Activated CD4-positive, alpha-beta memory T cell treated with anti-CD3 and anti-CD28 coated beads for 36 hours (primary cell): ENCODE measurements at places on chromosomes 2 and 18.

DNA sequence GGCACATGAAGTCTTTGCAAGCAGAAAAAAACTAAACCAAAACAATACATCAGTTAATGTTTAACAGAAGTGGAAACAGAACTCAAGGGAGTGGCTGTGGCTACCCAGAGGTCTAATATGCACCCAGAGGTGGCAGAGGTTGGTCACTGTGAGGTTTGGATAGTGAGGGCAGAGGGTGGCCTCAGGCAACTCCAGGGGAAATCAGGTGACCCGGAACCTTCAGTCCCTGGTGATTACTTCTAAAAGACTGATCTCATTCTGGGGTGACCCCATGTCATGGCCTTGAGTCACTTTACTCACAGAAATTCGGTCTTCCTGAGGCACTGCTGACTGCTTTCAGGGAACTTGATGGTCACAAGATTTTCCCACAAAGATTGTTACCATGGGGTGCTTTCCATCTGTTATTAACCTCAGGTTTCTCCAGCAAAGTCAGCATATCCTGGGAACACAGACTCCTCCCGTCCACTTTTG lies 99.4 kb downstream of the TMEM17 start:
- H3K4me3 ChIP-seq: no peak overlapping the region
- H3K27ac ChIP-seq: no peak overlapping the region
- no peaks in the 10 kb centered on the region for H3K36me3 ChIP-seq
- no peaks in the 10 kb centered on the region for H3K27me3 ChIP-seq
- DNase-seq: no peak
- H3K4me1 ChIP-seq: no peaks in the 10 kb centered on the region

GRCh38 chr2:19733951-19734425 lies 167.8 kb downstream of the TTC32 start:
- no peaks in the 10 kb centered on the region for H3K36me3 ChIP-seq
- H3K27ac ChIP-seq: no peak overlapping the region
- peaks cover 14% of the 10 kb centered on the region for H3K27me3 ChIP-seq
- DNase-seq: no peak
- H3K4me3 ChIP-seq: no peak overlapping the region
- H3K4me1 ChIP-seq: no peaks in the 10 kb centered on the region

GRCh38 chr18:53135654-53136053 lies 795.7 kb downstream of the DCC start:
- no peak overlapping the region for H3K27ac ChIP-seq
- no peak overlapping the region for H3K4me3 ChIP-seq
- no peaks in the 10 kb centered on the region for H3K36me3 ChIP-seq
- H3K4me1 ChIP-seq: no peaks in the 10 kb centered on the region
- no peak for DNase-seq

DNA sequence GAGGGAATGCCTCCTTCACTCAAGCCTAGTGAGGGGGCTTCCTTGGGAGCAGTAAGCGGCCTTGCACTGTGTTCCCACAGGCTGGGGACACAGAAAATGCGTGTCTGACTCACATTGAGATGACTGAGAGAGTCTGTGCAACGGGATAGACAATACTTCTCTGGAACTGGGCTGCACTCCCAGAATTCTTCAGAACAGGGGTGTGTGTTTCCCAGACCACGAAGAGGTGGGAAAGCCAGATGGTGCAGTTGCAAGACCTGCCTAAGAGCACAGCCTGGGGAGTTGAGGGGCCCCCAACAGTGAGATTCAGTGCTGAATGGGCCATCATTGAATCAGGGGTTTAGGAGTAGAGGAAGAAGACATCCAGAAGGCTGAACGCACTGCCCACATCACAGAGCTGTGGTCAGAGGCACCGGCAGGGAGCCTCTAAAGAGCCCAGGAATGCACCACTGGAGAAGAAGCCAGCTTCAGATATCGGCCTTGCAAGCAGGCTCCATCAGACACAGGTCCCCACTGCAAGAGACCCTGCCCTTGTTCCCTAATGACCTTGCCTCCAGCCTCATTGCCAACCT lies 36.6 kb upstream of the MRPL19 start:
- H3K4me1 ChIP-seq: no peaks in the 10 kb centered on the region
- H3K27me3 ChIP-seq: peaks cover 47% of the 10 kb centered on the region
- H3K4me3 ChIP-seq: no peak overlapping the region
- H3K36me3 ChIP-seq: no peaks in the 10 kb centered on the region
- DNase-seq: no peak

- no peaks in the 10 kb centered on the region for H3K36me3 ChIP-seq
- no peak for DNase-seq
- H3K4me1 ChIP-seq: peaks cover 8% of the 10 kb centered on the region
- no peak overlapping the region for H3K27ac ChIP-seq
- H3K4me3 ChIP-seq: no peak overlapping the region
These were observed 56.8 kb downstream of the ADD2 start for GRCh38 chr2:70711191-70711590.

GRCh38 chr2:168790226-168790902 lies 12.1 kb upstream of the NOSTRIN start:
- H3K4me3 ChIP-seq: no peak overlapping the region
- no peak overlapping the region for H3K27ac ChIP-seq
- DNase-seq: no peak

GRCh38 chr2:22904126-22904684 lies 480.8 kb upstream of the KLHL29 start:
- H3K27ac ChIP-seq: no peak overlapping the region
- H3K4me3 ChIP-seq: no peak overlapping the region
- H3K27me3 ChIP-seq: peaks cover 2% of the 10 kb centered on the region

GRCh38 chr2:207265869-207266268 lies 100.1 kb upstream of the KLF7 start:
- H3K27ac ChIP-seq: no peak overlapping the region
- no peak for DNase-seq
- H3K36me3 ChIP-seq: no peaks in the 10 kb centered on the region
- peaks cover 2% of the 10 kb centered on the region for H3K4me1 ChIP-seq
- no peak overlapping the region for H3K4me3 ChIP-seq

- no peak overlapping the region for H3K27ac ChIP-seq
- DNase-seq: no peak
- H3K36me3 ChIP-seq: peaks cover 5% of the 10 kb centered on the region
- H3K4me1 ChIP-seq: peaks cover 20% of the 10 kb centered on the region
These were observed 31.7 kb upstream of the DNMT3A start for GRCh38 chr2:25373269-25373981.

DNA sequence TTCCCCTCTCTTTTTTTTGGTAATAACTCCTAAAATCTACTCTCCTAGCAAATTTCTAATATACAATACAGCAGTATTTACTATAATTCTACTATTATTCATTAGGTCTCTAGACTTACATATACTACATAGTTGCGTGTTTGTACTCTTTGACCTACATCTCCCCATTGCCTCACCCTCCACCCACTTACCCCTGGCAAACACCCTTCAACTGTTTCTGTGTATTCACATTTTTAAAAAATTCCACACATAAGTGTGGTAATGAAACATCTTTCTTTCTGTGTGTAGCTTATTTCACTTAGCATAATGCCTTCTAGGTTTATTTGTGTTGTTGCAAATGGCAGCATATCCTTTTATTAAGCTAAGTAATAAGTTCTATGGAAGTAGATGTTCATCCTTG lies 336.0 kb downstream of the CCDC85A start:
- no peak overlapping the region for H3K4me3 ChIP-seq
- H3K27me3 ChIP-seq: no peaks in the 10 kb centered on the region
- no peak overlapping the region for H3K27ac ChIP-seq
- DNase-seq: no peak

GRCh38 chr2:231533777-231534125 lies 3.5 kb upstream of the NMUR1 start:
- H3K4me1 ChIP-seq: peaks cover 7% of the 10 kb centered on the region
- H3K4me3 ChIP-seq: no peak overlapping the region
- DNase-seq: no peak
- peaks cover 12% of the 10 kb centered on the region for H3K27me3 ChIP-seq

DNA sequence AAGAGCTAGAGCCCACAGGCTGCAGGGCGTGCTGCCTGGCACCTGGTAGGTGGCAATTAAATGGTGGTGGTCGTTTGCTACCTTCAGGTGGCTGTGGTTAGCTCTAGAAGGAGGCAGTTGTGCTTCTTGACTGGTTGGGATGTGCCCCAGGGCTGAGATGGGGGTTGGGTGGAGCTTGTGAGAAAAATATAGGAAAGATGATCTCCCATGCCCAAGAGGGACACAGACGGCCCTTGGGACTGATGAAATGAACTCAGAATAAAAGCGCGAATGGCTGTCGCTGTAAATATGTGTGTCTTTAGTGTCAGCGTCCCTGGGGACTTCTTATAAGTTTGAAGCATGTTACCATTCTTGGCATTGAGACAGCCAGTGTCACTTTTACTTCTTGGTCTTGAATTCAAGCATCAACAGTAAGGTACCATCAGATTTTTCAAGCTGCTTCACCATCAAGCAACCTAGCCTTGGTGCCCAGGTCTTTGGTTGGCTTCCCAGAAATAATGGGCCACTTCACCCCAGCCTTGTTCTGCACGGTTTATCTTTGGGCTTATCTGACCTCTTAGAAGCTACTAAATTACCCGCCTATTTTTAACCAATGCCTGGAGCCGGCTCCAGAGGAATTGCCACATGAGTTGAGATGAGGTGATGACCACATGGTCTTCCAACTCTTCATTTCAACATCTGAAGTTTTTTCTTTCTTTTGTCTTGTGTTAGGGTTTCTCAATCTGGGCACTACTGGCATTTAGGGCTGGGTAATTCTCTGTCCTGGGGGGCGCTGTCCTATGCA lies 11.9 kb downstream of the LRRFIP1 start:
- H3K4me1 ChIP-seq: peaks cover 5% of the 10 kb centered on the region
- H3K27ac ChIP-seq: no peak overlapping the region

GRCh38 chr2:20144861-20145260 lies 80.1 kb downstream of the SDC1 start:
- H3K27ac ChIP-seq: no peak overlapping the region
- no peaks in the 10 kb centered on the region for H3K4me1 ChIP-seq
- H3K36me3 ChIP-seq: no peaks in the 10 kb centered on the region
- no peak overlapping the region for H3K4me3 ChIP-seq
- H3K27me3 ChIP-seq: peaks cover 8% of the 10 kb centered on the region

DNA sequence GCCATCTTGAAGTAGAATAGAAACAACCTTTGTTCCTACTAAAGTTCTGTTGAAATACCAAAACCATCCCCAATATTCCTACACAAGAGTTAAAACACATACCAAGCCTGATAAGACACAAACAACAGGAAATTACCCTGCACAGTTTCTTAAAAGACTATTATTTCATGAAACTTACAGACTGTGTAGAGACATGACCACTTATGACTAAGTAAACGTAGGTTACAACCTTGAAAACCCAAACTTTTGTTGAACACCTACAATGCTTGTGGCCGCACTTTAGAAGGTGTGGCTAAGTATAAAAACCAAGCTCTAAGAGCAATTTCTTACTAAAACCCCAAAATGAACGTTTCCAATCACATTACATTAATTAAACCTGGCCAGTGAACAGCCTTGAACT lies 2.0 kb downstream of the SMAD2 start:
- peak overlapping the region; percentile 96 for H3K27ac ChIP-seq
- H3K4me3 ChIP-seq: peak overlapping the region; percentile 93
- DNase-seq: peak; percentile 40
- H3K4me1 ChIP-seq: peaks cover 57% of the 10 kb centered on the region
- no peaks in the 10 kb centered on the region for H3K27me3 ChIP-seq
- peaks cover 22% of the 10 kb centered on the region for H3K36me3 ChIP-seq

GRCh38 chr18:34805878-34806351 lies 95.8 kb downstream of the DTNA start:
- no peak overlapping the region for H3K4me3 ChIP-seq
- no peak overlapping the region for H3K27ac ChIP-seq
- no peaks in the 10 kb centered on the region for H3K36me3 ChIP-seq
- H3K27me3 ChIP-seq: peaks cover 11% of the 10 kb centered on the region
- no peaks in the 10 kb centered on the region for H3K4me1 ChIP-seq

GRCh38 chr2:19786408-19787058 lies 115.2 kb downstream of the TTC32 start:
- H3K36me3 ChIP-seq: no peaks in the 10 kb centered on the region
- no peaks in the 10 kb centered on the region for H3K4me1 ChIP-seq
- no peak overlapping the region for H3K4me3 ChIP-seq
- H3K27ac ChIP-seq: no peak overlapping the region
- peak; percentile 12 for DNase-seq

GRCh38 chr2:232838406-232838874 lies 31.6 kb upstream of the SNORC start:
- H3K27me3 ChIP-seq: no peaks in the 10 kb centered on the region
- H3K36me3 ChIP-seq: peaks cover 37% of the 10 kb centered on the region
- H3K27ac ChIP-seq: peak overlapping the region; percentile 78
- H3K4me3 ChIP-seq: no peak overlapping the region

GRCh38 chr2:3420769-3421397 lies 41.4 kb downstream of the TRAPPC12 start:
- no peaks in the 10 kb centered on the region for H3K27me3 ChIP-seq

- H3K27ac ChIP-seq: no peak overlapping the region
- H3K4me3 ChIP-seq: no peak overlapping the region
- no peaks in the 10 kb centered on the region for H3K4me1 ChIP-seq
- H3K36me3 ChIP-seq: peaks cover 3% of the 10 kb centered on the region
These were observed 18.2 kb upstream of the FTCDNL1 start for GRCh38 chr2:199869227-199869541.

- no peak for DNase-seq
- no peak overlapping the region for H3K4me3 ChIP-seq
- H3K27ac ChIP-seq: no peak overlapping the region
- peaks cover 16% of the 10 kb centered on the region for H3K4me1 ChIP-seq
- peaks cover 2% of the 10 kb centered on the region for H3K36me3 ChIP-seq
- H3K27me3 ChIP-seq: no peaks in the 10 kb centered on the region
These were observed 34.7 kb downstream of the RFX8 start for GRCh38 chr2:101440127-101440738.

DNA sequence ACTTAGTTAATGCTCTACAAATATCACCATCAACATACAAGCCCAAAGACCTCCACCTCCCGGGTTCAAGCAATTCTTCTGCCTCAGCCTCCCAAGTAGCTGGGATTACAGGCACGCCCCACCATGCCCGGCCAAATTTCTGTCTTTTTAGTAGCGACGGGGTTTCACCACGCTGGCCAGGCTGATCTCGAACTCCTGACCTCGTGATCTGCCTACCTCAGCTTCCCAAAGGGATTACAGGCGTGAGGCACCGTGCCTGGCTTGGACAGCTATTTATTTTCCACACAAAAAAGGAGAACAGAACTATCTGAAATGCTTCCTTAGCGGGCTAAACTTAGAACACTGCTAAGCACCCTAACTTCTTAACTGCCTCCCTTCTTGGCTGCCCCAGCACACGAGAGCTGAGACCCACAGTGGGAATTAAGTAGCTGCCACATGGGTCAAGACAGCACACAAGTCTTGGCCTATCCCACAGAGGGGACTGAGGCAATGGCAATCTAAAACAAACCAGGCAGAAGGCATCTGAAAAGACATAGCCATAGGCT lies 24.8 kb downstream of the CYTIP start:
- no peaks in the 10 kb centered on the region for H3K27me3 ChIP-seq
- peaks cover 86% of the 10 kb centered on the region for H3K36me3 ChIP-seq
- peak overlapping the region; percentile 97 for H3K27ac ChIP-seq
- peak overlapping the region; percentile 58 for H3K4me3 ChIP-seq
- peak; percentile 31 for DNase-seq

GRCh38 chr2:16400127-16400623 lies 265.5 kb downstream of the CYRIA start:
- no peaks in the 10 kb centered on the region for H3K27me3 ChIP-seq
- H3K4me1 ChIP-seq: no peaks in the 10 kb centered on the region
- H3K36me3 ChIP-seq: no peaks in the 10 kb centered on the region
- no peak for DNase-seq
